ENCODE measurements at places on chromosomes 12 and 14.

- DNase-seq, result no peak
Measured at GRCh38 chr12:108337235-108338223, 1.6 kb downstream of the CMKLR1 start.

DNA sequence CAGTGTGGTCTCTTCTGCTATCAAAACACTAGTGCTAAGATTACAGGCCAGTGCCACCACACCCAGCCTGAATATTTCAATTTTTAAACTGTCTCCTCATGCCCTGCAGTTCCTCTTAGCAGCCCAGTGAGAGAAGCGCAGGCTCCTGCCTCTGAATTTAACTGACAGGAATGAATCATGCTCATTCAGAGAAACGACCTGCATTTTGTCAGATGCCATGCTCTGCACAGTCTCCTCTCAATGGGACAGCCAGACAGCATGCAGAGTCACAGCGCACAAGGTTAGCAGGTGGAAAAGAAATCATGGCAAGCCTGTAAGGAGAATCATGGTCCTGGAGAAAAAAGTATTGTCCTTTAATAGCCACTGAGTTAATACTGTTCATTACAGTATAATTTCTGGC, 691.0 kb upstream of the SEL1L start:
- DNase-seq, result no peak

- no peak for DNase-seq
Measured at GRCh38 chr12:11753150-11753499, 103.7 kb downstream of the ETV6 start.

GRCh38 chr14:32835924-32836323, 102.8 kb upstream of the NPAS3 start:
- DNase-seq, result no peak

GRCh38 chr12:116537101-116537904, 21.9 kb upstream of the MAP1LC3B2 start:
- DNase-seq, result no peak

- DNase-seq, result no peak
Measured at GRCh38 chr14:78141590-78141989, 28.6 kb upstream of the NRXN3 start.
